ENCODE measurements at places on chromosomes 13 and 19.

DNA sequence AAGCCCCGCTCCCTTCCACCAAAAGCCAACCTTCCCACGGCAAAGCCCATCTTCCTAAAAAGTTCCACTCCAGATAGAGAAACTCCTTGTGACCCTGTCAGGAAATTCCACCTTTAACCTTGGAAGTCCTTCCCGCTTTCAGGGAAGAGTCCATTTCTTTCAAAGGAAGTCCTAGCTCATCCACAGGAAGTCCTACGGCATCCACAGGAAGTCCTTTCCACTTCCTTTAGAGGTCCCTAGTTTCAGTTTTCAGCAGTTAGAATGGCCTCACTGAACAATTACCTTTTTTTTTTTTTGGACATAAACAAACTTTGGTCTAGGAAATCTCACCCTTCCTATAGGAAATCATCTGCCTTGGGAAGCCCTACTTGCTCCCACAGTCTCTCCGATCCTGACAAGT, 31.7 kb downstream of the TRPM4 start:
- no peak for DNase-seq

DNA sequence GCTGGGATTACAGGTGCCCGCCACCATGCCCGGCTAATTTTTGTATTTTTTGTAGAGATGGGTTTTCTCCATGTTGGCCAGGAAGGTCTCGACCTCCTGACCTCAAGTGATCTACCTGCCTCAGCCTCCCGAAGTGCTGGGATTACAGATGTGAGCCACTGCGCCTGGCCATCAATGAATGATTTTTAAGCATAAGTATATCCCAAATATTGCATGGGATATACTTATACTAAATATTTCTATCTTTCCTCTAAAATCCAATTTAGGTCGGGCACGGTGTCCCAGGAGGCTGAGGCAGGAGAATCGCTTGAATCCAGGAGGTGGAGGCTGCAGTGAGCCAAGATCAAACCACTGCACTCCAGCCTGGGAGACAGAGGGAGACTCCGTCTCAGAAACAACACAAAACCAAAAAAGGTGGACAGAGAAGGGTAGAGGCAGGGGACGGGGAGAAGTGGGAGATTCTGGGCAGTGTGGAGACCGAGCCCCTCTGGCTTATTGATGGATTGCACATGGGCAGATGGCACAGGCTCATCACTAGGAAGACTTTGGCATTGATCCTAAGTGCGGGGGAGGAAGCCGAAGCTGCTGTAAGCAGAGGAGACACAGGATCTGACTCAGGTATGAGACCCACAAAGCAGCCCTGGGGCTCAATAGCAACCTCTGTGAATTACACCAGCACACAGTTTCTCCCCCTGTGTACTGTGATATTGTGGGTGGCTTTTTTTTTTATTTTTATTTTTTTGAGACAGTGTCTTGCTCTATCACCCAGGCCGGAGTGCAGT, 13.5 kb downstream of the ARRDC5 start:
- no peak for DNase-seq

DNA sequence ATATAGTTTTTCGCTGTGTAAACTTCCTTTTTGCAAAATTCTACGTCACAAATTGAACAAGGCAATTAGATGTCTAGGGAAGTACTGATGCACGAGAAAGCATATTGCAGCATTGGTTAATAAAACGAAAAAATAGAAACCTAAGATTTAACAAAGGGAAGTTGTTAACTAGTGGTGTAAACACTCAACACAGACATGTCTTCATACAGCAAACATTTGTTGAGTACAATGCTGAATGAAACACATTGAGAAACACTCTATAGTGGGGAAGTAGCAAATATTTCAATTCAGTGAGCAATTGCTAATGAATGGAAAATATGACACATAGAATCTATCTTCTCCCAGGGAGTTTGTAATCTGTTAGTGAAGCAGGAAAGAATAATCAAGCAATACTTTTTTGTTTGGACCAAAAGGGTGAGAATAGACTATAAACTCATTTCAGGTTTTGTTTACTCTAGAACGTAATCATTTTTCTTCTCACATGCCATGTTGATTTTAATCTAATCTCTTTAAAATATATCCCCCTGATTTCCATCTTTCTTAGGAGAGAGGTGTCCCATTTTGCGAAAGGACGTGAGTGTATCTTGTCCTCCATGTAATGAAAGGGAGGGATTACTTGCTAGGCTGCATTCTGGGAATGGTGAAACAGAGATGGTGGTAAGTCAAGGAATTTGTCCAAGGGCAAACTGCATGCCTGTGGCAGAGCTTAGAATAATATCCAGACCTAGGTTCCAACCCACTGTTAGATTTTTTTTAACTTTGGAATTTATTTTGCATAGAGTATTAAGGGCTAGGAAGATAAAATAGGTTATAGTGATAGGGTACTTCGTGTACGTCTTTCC, 1.7 kb upstream of the ANKRD10 start:
- no peak for DNase-seq

- DNase-seq = no peak
These were observed 17.7 kb upstream of the RUBCNL start for GRCh38 chr13:46404733-46405100.

DNA sequence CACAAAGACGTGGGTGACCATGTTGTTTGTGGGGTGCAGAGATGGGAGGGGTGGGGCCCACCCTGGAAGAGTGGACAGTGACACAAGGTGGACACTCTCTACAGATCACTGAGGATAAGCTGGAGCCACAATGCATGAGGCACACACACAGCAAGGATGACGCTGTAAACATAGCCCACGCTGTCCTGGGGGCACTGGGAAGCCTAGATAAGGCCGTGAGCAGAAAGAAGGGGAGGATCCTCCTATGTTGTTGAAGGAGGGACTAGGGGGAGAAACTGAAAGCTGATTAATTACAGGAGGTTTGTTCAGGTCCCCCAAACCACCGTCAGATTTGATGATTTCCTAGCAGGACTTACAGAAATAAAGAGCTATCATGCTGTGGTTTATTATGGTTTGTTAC, 5.6 kb downstream of the KLK2 start:
- DNase-seq = no peak

- no peak for DNase-seq
These were observed 1.6 kb downstream of the MEX3D start for GRCh38 chr19:1566392-1567115.
